ENCODE measurements at places on chromosomes 5 and 9.

GRCh38 chr5:11897781-11898180 lies 6.5 kb downstream of the CTNND2 start:
- no peak for DNase-seq

GRCh38 chr5:116303340-116303739 lies 218.5 kb downstream of the COMMD10 start:
- no peak for DNase-seq

- no peak for DNase-seq
Observed at GRCh38 chr9:36842560-36843530, 191.2 kb downstream of the PAX5 start.

DNA sequence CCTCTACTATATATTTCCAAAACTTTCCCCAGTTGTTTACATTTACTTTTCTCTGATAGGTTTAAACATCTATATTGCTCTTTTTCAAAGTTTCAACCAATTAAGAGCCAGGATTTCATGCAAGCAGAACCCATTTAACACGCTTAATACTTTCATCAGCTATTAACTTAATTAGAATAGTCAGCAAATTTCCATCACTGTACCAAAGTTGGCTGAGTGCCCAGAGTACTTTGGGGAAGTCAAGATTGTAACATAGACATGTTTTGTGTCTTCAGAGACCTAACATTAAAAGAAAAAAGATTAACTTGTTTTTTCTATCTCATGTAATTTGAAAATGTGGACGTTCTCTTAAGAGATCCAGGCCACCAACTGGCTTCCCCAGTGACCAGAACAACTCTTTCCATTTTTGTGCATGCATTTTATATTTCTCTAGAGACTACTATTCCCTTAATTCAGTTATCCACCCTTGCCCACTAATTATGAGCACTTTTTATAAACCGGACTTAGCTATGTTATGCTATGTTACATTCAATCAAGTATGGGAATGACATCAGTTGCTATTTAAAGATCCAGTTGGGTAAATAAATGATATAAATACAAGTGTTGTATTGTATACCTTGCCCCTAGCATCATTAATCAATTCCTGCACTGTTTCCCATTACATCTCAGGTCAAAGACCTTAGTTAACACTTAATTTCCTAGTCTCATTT lies 478.1 kb upstream of the NMUR2 start:
- DNase-seq: no peak

DNA sequence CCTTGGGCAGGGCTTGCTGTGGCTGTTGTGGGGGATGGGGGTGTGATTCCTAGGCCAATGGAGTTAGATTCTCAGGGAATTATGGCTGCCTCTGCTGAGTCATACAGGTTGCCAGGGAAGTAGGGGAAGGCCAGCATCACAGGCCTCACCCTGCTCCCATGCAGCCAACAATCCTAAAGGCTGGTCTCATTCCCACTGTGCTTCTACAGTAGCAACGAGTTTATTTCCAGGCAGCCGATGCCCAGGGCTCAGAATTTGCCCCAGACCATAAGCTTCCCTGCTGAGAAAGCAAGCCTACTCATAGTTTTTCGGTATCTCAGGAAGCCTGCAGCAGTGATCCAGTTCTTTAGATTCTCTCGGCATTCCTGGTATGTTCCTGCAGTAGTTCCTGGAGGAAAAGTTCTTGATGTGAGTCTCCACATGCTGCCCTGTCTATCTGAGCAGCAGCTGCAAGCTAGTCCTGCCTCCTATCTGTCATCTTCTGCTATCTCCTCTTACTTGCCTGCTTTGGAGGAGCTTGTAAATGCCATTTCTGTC lies 59.3 kb upstream of the SELENOP start:
- DNase-seq: no peak

- peak; percentile 49 for DNase-seq
Observed at GRCh38 chr5:157651623-157652376, 438 bp downstream of the SOX30 start.

DNA sequence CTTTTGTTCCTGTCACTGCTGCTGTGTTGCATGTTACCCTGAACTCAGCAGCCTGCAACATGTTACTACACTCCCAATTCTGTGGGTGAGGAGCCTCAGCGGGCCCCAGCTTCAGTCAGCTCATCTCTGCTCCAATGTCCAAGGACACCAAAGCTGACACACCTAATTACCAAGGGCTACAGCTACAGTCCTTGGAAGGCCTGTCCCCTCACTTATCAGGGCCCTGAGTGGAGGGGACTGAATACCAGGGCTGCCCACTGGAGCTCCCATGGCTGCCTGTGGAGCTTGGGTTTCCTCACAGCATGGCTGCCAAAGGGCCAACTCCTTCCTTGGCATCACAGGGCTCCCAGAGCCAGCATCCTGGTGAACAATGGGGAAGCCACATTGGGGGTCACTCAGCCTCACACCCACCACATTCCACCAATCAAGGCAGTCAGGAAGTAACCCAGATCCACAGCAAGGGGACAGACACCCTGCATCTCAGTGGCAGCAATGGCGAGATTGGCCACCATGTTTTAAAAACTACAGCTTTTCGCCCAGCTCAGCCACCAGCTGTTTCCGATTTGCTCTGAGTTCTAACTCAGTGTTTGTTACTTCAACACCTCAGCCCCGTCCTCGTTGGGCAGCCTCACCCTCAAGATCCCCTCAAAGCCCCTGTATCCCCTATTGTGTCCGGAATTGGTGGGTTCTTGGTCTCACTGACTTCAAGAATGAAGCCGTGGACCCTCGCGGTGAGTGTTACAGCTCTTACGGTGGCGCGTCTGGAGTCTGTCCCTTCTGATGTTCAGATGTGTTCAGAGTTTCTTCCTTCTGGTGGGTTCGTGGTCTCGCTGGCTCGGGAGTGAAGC lies 18.9 kb downstream of the SEMA4D start:
- no peak for DNase-seq

GRCh38 chr5:150829744-150830143 lies 16.6 kb upstream of the IRGM start:
- DNase-seq: no peak

DNA sequence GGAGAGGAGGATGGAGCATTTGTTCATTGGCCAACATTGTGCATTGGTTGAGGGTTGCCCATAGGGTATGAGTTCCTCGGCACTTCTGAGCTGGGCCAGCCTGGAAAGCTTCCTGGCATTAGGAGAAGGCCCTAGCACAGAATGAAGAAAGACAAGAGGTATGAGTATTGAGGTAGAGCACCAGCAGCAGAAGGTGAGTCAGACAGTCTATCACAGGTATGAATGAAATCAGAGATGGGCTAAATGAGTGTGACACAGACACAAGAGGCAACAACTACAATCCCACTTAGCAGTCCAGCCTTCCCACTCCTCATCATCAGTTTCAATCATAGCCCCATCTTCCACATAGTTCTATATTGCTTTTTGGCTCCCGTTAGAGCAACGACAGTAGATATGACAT lies 25.4 kb upstream of the TGFBR1 start:
- no peak for DNase-seq

DNA sequence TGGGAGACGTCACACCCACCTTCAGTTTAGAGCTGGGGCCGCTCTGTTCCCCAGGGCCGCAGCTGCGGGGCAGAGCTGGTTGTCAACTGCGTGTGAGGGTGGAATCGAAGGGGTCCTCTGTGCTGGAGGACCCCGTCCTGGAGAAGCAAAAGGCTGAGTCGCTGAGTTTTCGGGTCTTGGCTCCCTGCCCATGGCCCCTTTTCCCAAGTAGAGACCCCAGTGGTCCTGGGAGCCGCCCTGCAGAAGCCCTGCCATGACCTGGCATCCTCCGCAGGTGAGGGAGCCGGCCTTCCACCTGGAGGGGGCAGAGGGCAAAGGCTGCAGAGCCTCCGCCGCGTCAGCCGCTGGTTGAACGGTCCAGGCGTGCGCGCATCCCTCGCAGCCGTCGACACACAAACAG lies 90.4 kb upstream of the COL5A1 start:
- no peak for DNase-seq

GRCh38 chr5:56673171-56673570 lies 142.2 kb upstream of the MAP3K1 start:
- no peak for DNase-seq

GRCh38 chr5:93088592-93089389 lies 492.2 kb downstream of the NR2F1-AS1 start:
- no peak for DNase-seq

- DNase-seq: no peak
Observed at GRCh38 chr5:125357660-125358059, 611.2 kb upstream of the ZNF608 start.

- DNase-seq: no peak
Observed at GRCh38 chr5:54270326-54270725, 40.0 kb downstream of the ARL15 start.

DNA sequence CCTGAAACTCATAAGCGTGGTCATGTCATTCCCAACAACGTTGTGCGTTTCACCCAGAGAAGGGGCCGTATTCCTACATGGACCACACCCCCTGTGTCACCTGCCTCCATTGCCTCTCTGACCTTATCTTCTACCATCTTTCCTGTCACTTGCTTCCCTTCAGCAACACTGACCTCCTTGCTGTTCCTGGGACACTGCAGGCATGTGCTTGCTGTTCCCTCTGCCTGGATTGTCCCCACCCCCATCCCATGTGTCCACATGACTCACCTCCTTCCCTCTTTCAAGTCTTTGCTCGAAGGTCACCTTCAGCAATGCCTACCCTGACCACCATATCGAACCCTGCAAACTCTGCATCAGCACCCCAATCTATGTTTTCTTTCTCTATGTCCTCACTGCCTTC lies 133.2 kb upstream of the ZNF618 start:
- DNase-seq: no peak

- DNase-seq: no peak
Observed at GRCh38 chr9:136050266-136050700, 44.8 kb downstream of the NACC2 start.

- no peak for DNase-seq
Observed at GRCh38 chr9:113164536-113165300, 13.9 kb downstream of the SLC31A2 start.

DNA sequence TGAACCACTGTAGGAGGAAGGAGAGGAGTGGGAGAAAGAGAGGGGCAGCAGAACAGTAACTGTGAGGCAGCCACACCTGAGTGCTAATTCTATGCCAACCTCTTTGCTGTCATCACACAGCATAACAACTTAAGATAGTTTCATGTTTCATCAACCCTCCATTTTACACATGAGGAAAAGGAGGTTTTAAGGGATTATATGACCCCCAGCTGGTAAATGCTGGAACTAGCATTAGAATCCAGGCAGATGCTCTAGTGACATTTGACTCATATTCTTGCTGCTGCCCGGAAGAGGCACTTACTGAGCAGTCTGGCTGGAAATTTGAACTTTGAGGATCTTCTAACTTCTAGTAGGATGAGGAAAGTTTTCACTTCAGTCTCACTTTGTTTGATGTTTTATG lies 24.1 kb upstream of the VLDLR start:
- no peak for DNase-seq

DNA sequence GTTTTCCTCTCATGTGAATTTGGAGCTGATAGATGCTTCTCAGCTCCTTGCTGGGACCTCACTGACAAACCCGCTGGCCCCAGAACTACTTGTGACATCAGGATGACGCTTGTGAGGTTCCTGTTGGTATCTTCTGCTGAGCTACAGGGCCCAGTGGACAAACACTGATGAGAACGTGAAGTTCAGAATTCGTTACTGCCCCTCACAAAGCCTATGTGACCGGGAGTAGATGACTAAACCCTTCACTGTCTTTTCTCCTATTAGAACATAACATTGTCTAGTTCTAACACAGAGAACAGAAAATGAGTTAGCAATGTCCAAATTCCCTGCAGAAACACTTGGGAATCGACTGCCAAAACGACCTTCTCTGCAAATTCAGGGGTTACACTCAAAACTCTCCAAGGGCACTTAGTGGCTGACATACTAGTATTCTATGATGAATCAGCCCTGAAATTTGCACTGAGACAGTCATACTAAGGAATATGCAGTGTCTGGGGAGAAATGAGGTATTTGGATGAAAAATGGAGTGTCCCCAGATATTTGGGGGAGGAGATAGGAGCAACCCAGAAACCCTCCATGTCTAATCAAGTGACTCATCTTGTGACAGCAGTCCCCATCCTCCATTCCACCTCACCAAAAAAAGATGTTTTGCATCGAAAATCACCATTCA lies 143.2 kb upstream of the TRIM32 start:
- DNase-seq: no peak

GRCh38 chr5:10726179-10726912 lies 34.7 kb downstream of the DAP start:
- DNase-seq: no peak

- no peak for DNase-seq
Observed at GRCh38 chr9:17481565-17481964, 97.3 kb upstream of the SH3GL2 start.

DNA sequence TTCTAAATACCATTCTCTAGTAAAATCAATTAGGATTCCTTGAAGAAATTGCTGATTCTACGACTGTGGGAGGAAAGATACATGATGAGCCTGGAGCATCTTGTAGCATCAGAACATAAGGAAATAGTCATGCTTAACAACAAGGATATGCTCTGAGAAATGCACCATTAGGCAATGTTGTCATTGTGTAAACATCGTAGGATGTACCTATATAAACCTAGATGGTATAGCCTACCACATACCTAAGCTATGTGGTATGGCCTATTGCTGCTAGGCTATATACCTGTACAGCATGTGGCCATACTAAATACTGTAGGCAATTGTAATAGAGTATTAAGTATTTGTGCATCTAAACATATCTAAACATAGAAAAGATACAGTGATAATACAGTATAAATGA lies 77.4 kb upstream of the VCAN start:
- DNase-seq: no peak

DNA sequence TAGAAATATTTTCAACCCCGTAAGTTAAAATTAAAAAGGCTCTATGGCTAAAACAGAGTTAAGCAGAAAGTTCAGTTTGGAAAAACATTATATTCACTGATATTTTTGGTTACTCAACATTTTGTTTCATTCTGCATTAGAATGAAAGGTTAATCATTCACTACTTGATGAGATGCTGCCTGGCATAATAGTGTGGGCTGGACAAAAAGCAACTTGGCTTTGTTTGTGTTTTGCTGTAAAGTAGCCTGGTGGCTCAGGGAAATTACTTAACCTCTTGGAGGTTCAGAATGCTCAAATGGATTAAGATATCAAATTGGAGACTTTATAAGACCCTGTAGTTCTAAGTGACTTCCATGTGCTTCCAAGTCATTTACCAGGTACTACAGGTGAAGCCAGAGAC lies 367.4 kb upstream of the TRPC7 start:
- no peak for DNase-seq

- no peak for DNase-seq
Observed at GRCh38 chr9:14198841-14199455, 115.0 kb downstream of the NFIB start.

- no peak for DNase-seq
Observed at GRCh38 chr9:132531195-132531594, 51.2 kb upstream of the BARHL1 start.

DNA sequence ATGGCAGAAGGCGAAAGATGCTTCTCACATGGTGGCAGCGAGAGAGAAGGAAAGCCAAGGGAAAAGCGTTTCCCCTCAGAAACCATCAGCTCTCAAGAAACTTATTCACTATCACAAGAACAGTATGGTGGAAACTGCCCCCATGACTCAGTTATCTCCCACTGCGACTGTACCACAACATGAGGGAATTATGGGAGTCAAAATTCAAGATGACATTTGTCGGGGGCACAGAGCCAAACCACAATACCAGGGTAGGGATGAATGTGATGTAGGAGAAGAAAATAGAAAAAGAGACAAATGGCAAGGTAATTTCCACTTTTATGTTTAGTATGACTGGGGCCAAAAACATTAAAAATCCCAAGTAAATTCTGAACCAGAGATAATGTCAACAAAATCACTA lies 216.8 kb downstream of the TRIM36 start:
- no peak for DNase-seq
